GM12891 (cell line): ENCODE measurements at places on chromosomes 4 and X.

DNA sequence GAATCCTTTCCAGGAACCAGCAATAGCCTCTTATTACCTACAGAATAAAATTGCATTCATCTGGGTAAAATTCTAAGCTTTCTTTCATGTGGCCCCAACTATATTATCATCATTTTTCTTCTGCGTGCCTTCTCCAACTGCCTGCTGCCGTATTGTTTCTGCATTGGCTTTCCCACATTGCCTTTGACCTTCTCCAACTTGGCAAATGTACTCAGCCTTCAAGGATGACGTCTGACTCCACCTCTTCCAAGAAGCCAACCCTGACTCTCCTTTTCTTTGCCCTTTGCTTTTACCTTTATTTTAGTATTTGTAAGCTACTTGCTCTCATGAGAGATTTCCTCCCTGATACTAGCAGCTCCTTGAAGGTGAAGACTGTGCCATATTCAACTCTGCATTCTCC lies 200.4 kb upstream of the FAM9B start:
- no peak for DNase-seq

- DNase-seq, result peak; percentile 44
Measured at GRCh38 chr4:102500696-102501446, at the start of gene NFKB1. Gene NFKB1, plus strand, starts transcription at chr4:102501359. Its CDS starts 24,160 bp downstream, at chr4:102525519.

DNA sequence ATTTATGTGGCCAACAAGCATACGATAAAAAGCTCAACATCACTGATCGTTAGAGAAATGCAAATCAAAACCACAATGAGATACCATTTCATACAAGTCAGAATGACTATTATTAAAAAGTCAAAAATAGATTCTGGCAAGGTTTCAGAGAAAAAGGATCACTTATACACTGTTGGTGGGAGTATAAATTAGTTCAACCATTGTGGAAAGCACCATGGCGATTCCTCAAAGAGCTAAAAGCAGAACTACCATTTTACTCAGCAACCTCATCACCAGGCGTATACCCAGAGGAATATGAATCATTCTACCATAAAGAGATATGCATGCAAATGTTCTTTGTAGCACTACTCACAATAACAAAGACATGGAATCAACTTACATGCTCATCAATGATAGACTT lies 478.7 kb upstream of the GALNTL6 start:
- DNase-seq, result no peak

DNA sequence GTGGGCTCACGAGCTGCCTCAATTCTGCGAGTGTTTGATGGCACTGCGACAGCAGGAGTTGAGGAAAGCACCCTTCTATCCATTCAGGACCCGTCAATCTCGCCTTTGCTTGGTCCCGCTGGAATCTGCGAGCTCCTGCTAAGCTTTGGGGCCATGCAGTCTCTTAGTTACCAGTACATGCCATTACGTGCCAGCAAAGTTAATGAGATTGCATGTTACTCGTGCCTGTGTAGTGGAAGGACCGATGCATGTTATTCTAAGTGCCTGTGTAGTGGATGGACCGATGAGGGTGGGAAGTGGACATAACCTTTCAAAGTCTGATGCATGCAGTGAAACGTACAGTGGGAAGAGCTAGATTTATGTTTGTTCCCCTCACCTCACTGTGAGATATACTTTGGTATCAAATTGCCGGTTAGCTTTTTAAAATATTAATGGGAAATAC lies 569 bp downstream of the RPS3A start:
- DNase-seq, result no peak

DNA sequence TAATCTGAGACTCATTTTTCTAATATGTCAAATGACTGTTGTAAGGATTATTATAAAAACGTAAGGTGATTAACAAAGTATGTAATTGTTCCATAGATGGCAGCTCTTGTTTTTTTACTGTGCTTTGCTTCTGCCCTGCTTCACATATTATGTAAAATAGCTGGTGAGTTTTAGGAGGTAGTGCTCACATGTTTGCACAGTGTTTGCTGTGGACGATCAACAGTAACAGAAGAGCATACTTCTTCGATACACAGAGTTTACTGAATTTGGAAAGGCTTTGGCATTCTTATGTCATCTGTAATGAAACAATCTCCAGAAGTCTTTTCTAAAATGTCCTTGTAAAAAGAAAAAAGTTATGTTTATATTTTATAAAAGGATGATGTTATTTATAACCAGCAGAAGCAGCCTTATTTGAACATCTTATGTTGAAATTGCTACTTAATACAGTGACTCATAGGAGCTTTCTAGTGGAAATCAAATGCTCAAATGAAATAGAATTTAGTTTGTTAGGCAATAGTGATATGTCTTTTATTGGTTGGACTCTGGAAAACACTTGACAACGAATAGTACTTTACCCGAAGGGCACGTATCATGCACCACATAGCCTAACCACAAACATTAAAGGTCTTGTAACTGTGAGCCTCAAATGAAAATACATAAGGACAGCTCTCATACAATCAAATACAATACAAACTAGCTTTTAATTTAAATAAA lies 1.9 kb upstream of the MTTP start:
- no peak for DNase-seq

GRCh38 chr4:74205559-74205958 lies 47.6 kb downstream of the MTHFD2L start:
- DNase-seq, result no peak

DNA sequence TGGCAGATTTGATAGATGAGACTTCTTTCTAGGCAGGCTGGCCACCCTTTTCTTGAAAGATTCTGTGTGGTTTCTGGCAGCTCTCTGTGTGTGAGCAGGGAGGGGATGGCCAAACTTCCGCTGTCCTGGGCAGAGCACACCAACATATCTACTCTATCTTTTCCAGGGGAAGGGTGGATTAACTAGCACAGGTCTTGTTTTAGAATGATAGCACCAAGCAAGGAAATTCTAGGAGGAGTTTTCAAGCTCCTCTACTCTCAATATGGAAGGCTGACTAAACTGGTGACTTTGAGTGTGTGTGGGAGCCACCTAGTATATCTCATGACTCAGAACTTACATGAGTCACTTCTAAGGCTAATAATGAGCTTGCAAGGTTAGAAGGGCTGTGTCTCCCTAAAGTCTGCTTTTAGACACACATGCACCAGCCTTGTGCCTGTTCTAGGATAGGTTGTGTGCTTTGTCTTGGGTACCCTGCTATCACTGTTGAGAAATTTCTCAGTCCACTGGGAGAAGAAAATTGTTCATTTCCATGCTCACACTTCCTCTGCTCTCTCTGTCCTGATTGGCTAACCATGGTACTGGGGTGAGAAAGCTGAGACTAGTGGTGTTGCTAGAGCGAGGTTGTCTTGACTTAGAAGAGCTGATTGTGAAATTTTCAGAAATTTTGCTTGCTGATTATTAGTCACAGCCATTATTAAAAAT lies 72.9 kb downstream of the YIPF6 start:
- no peak for DNase-seq

DNA sequence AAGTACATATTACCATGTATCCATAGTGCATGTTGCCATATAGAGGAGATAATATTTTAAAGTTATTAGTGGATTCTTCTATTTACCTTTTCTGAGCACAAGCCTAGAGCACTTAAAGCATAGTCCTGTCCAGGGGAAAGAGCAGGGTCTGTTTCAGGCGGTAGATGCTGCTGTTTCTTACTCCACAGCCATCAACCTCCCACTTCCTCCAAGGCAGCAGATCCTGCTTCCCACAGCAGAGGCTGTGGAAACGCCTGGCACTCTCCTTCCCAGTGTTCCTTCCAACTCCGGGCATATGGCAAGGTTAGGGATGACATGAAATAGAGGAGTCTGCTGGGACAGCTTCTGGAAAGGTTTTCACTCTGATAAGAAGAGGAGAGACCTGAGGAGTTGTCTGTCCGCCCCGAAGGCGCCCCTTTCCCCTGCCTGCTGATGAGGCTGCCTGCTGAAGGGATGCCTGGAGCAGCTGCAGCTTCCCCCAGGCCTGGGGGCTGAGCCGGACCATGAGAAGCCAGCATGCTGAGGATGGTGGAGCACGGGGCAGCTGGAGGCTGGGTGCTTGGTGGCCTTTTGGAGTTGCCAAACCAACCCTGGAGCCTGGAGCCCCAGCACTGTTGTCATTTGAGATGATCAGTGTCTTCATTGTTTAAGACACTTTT lies 43.9 kb upstream of the SLC25A4 start:
- no peak for DNase-seq

GRCh38 chrX:131802836-131803626 lies 220.1 kb upstream of the STK26 start:
- no peak for DNase-seq

- DNase-seq, result no peak
Measured at GRCh38 chrX:124010157-124010556, 48.7 kb downstream of the STAG2 start.

DNA sequence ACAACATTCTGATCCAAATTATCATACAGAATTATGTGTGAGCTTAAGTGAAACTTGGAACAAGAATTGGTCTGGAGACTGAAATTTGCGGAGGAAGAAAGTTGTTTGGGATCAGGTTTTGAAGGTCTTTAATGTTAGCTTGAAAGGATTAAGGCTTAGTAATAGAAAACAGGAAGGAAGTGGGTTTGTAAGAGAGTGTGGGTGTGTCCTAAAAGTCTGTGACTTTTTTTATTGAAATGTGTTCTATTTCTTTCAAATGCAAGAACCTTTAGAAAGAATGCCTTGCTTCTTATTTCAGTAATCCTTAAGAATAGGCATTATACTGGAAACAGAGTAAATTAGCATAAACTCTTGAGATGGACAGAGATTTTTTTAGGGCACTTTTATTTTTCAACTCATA lies 198.0 kb downstream of the GALNTL6 start:
- DNase-seq, result no peak

DNA sequence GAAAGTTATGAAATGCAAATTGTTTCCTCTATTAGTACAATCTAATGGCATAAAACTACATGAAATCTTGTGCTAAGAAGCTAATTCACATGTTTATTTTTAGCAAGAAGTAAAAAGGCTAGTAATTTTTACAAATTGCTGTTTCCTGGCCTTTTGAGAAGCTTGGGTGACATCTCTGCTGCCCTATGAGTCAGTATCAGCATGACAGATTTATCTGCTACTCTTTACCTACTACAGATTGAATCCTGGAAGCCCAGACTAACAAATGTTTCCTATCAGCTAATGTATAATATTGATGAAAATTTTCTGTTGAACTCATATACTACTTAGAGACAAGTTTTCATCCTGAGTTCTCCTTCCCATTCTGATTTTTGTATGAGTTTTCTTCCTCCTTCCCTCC lies 232.4 kb downstream of the DCTD start:
- DNase-seq, result no peak

- no peak for DNase-seq
Measured at GRCh38 chrX:106928227-106928626, 8.0 kb downstream of the CLDN2 start.

- no peak for DNase-seq
Measured at GRCh38 chr4:56979421-56980072, 851 bp downstream of the POLR2B start.

- DNase-seq, result no peak
Measured at GRCh38 chrX:15882704-15883539, 28.3 kb upstream of the AP1S2 start.

DNA sequence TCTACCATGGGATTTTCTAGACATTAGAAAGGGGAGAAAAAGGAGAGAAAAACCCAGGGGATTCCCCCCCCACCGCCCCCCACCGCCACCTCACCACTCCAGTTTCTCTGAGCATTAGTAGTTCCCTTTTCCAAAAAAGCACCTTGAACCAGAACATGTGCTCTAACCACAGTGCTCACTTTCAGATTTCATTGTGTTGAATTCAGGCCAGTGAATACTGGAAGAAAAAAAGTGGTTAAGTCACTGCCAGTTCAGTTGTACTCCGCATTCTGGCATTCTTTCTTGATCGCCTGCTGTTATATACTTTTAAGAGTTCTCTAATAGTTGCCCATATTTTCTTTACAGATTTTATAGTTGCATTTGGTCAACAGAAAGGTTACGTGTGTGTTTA lies 40.9 kb downstream of the JADE3 start:
- no peak for DNase-seq

DNA sequence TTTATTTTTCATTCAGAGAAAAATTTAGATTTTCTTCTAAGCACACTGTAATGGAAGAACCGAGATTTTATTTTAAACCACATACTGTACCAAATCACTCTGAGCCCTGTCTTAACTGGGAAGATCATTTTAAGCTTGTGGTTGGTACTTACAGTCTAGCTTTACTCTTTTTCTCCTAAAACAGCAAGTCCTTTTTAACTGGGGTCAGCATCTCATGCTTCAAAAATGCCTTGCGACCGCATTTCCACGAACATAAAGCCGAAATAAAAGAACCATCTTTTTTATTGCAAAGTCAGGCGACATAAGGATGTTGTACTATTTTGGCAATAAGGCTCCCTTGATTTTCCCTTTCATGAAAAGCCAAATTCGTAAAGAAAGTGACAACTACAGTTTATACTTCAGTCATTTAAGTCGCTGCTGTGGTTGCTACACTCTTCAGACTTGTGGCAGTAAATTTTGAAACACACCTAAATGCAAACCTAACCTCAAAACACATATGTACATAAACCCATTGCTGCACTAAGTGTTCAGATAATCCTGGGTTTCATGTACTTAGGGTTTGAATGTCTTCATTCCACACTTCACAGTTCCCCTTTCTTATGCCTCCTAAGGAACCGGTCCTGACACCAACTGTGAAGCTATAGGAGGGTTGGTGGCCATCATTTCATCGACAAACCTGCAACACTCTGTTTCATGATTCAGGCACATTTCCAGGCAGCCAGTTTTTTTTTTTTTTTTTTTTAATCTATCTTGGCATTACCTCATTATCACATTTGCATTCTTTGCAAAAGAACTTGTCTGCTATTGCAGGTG lies 3.0 kb downstream of the STOX2 start:
- DNase-seq, result no peak

GRCh38 chr4:73621357-73621756 lies 1.1 kb upstream of the RASSF6 start:
- DNase-seq, result no peak

GRCh38 chr4:41257257-41257901 lies 651 bp downstream of the UCHL1 start:
- peak; percentile 44 for DNase-seq

GRCh38 chrX:11992271-11992670 lies 146.0 kb upstream of the FRMPD4 start:
- DNase-seq, result no peak

- DNase-seq, result no peak
Measured at GRCh38 chr4:73070074-73070390, 516 bp upstream of the COX18 start.

DNA sequence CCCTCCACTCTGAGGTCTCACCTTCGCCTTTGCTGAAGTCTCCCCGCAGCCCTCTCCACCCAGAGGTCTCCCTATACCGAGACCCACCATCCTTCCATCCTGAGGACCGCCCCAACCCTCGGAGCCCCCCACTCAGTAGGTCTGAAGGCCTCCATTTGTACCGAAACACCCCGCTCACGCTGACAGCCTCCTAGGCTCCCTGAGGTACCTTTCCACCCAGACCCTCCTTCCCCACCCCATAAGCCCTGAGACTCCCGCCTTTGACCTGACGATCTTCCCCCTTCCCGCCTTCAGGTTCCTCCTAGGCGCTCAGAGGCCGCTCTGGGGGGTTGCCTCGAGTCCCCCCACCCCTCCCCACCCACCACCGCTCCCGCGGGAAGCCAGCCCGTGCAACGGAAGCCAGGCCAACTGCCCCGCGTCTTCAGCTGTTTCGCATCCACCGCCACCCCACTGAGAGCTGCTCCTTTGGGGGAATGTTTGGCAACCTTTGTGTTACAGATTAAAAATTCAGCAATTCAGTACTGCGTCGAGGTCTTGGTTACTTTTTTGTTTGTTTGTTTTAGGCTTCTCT lies 5.0 kb downstream of the SOD3 start:
- DNase-seq, result no peak

GRCh38 chrX:68139791-68140190 lies 293.5 kb downstream of the OPHN1 start:
- DNase-seq, result no peak

GRCh38 chr4:14669371-14669770 lies 332.9 kb upstream of the CPEB2 start:
- no peak for DNase-seq

GRCh38 chr4:83889802-83890201 lies 353.9 kb downstream of the GPAT3 start:
- DNase-seq, result no peak
